ENCODE measurements at places on chromosomes 5 and 9. TPM values are rescaled to one million over a fixed set of nuclear protein-coding genes. Genes with fewer than 3 reads are reported as not detected.

SLC36A2 gene
- not detected for total RNA-seq

GPX3 gene
- 4.4 TPM for total RNA-seq

TPRN gene
- 1.1 TPM for total RNA-seq

SPINK4 gene
- total RNA-seq = not detected

ZER1 gene
- total RNA-seq = 15.4 TPM

OCLN gene
- 0.59 TPM for total RNA-seq

CCL27 gene
- total RNA-seq = not detected

RICTOR gene
- total RNA-seq = 19.6 TPM

ABCA1 gene
- 20.8 TPM for total RNA-seq

BTNL8 gene
- 0.12 TPM for total RNA-seq

PRR7 gene
- total RNA-seq = 13.9 TPM

SPATA31C1 gene
- not detected for total RNA-seq

OMD gene
- total RNA-seq = not detected

PCDHGA10 gene
- 0.78 TPM for total RNA-seq

SIT1 gene
- total RNA-seq = not detected

VCP gene
- 306 TPM for total RNA-seq

TLE1 gene
- 20.1 TPM for total RNA-seq

SPINK5 gene
- not detected for total RNA-seq

ARL14EPL gene
- 0.20 TPM for total RNA-seq

EGR1 gene
- total RNA-seq = 1.7 TPM

PCDHGB6 gene
- total RNA-seq = 0.84 TPM

SLC25A2 gene
- total RNA-seq = not detected

GGTA1 gene
- not detected for total RNA-seq

MIGA2 gene
- total RNA-seq = 15.6 TPM

PCDHB13 gene
- 2.6 TPM for total RNA-seq

All from RPMI7951 (cell line).